Forelimb muscle (tissue), 1 donor: ENCODE measurements at places on chromosomes 13 and 19. TPM values are rescaled to one million over a fixed set of nuclear protein-coding genes. Genes with fewer than 3 reads are reported as not detected.

ZNF345 gene
- 8.8 TPM for polyA plus RNA-seq

HIF3A gene
- 330 TPM for polyA plus RNA-seq

VSTM1 gene
- polyA plus RNA-seq, result 0.19 TPM

MYH14 gene
- 53.2 TPM for polyA plus RNA-seq

SMIM44 gene
- not detected for polyA plus RNA-seq

SOHLH2 gene
- polyA plus RNA-seq, result 2.5 TPM

RCBTB1 gene
- polyA plus RNA-seq, result 18.3 TPM

NLRP7 gene
- not detected for polyA plus RNA-seq

CBY2 gene
- polyA plus RNA-seq, result not detected

CRX gene
- polyA plus RNA-seq, result 0.05 TPM

ZNF587B gene
- polyA plus RNA-seq, result 5.1 TPM

ETHE1 gene
- polyA plus RNA-seq, result 12.5 TPM

DNA sequence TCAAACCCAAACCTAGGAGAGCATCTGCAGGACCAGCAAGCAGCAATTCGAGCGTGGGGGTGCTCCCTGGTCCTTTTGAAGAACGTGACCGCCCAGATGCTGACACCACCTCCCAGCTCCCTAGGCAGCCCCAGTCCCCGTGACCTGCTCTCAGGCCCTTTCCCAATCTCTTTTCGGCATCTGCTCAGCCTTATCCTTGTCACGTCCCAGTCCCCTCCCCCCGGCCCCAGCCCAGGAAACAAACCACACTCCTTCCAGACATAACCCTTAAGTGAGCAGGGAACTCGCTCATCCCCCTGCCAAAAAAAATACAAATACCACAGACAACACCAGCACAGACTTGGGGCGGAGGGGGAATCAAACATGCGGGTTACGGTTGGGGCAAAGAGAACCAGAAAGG lies 3.3 kb downstream of the MLLT1 start:
- no peak for DNase-seq

- no peak for DNase-seq
Observed at GRCh38 chr13:41641961-41642360, 184.6 kb downstream of the RGCC start.

DNA sequence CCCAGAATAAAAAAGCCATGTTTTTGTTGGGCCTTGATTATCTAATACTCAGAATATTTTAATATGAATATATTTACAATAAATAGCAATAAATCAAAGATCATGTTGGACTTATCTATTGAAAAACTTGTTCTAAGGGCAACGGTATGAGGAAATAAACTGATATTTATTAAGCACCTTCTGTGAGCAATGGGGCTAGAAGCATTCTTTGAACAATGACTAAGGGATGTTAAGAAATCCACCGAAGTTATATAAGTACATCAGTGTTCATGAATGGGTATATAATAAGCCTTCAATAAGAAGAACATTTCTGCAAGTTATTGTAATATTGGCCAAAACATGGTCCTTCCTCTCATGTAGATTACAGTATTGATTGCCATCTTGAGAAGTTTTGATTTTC lies 221.8 kb downstream of the OXGR1 start:
- no peak for DNase-seq

DNA sequence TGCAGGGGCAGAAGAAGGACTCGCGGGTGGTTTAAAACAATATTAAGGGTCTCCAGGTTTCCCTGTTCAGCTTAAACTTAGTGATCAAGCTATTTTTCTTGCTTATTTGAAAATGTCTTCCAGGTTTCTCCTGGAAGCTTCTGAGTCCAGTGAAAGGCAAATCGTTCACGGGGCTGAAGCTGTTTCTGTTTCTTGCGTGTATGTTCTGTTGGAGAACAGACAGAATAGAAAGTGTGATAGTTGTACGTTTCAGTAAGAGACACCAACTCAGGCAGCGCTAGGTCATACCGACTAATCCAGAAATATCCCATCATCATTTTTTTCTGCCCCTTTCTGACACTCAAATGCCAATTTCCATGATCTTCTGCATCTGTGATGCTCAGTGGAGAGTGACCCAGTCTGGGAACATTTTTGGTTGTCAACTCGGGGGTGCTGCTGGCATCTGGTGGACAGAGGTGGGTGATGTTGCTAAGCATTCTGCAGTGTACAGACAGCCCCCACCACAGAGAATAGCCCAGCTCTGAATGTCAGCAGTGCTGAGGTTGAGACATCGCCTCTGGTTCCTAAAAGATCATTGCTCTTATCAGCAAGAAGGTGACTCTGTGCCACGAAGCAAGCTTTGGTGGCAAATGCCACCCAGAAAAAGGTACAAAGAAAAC lies 4.3 kb downstream of the KLF2 start:
- DNase-seq, result no peak

DNA sequence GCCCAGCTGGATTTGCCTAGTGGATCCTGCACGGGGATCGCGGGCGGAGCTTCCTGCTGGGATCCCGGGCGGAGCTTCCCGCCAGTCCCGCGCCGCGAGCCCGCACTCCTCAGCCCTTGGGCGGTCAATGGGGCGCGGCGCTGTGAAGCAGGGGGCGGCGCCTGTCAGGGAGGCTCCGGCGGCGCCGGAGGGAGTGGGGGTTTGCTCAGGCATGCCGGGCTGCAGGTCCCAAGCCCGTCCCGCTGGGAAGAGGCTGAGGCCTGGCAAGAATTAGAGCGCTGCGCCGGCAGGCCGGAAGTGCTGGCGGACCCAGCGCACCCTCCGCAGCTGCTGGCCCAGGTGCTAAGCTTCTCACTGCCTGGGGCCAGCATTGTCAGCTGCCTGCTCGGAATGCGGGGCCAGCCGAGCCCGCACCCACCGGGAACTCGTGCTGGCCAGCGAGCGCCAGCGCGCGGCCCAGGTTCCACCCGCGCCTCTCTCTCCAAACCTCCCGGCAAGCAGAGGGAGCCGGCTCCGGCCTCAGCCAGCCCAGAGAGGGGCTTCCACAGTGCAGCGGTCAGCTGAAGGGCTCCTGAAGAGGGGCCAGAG lies 119.6 kb downstream of the PRR20E start:
- DNase-seq, result no peak

- no peak for DNase-seq
Observed at GRCh38 chr13:102648046-102648445, 46.8 kb downstream of the METTL21C start.

GRCh38 chr13:101415358-101416174 lies 742 bp downstream of the NALCN start:
- no peak for DNase-seq

DNA sequence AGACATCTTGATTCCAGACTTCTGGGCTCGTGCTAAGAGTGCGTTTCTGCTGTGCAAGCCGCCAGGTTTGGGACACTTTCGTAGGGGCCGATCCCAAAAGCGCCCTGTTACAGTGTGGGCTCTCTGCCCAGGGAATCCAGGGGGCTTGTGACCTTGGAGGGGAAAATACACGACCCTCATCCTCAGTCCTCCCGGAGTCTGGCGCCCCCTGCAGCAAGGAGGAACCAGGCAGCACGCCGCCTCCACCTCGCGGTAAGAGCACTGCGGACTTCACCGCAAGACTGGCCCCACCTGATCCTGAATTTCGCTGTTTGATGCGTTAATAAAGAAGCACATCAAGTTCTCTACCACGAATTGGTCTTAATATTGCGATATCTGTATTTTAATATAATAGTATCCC lies 5.2 kb downstream of the POLRMT start:
- DNase-seq, result no peak

GRCh38 chr19:48442116-48443035 lies 3.4 kb upstream of the GRWD1 start:
- no peak for DNase-seq

GRCh38 chr13:63481334-63481733 lies 2065.7 kb upstream of the PCDH20 start:
- no peak for DNase-seq

DNA sequence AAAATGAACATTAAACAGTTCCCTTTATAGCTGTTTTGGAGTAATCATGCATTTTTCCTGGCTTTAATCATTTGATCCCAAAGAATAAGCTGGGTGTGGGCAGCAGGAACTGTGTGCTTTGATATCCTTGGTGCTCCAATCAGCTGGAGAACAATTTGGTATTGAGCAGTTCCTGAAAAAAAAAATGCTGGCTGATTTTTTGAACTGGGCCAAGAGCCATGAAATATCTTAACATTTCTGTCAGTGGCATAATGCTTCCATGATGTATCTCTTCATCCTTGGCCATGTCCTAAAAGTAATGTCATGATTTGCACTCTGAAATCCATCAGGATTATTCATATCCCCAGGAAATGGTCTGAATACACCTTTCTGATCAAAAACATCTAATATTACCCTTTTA lies 134.7 kb downstream of the LHFPL6 start:
- DNase-seq, result no peak

- DNase-seq, result no peak
Observed at GRCh38 chr19:52138983-52139251, 821 bp downstream of the ZNF616 start.

- no peak for DNase-seq
Observed at GRCh38 chr19:18609717-18610051, 3.0 kb upstream of the TMEM59L start.

DNA sequence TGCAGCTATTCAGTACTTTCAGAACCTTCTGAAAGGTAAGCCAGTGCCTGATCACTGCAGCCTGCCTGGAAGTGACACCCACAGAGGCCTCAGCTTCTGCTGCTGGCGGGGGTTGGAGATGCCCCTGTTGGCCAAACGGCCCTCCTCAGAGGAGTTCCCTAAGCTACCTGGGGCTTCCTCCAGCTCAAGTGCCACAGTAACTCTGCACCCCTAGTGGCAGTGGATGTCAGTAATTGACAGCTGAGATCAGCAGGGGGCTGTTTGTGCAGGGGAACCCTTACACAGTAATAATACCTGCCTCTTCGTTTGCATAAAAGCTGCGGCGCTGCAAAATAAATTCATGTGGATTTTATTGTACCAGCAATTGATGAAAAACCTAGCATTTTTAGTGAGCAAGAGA lies 28.9 kb downstream of the TDRD12 start:
- DNase-seq, result no peak

DNA sequence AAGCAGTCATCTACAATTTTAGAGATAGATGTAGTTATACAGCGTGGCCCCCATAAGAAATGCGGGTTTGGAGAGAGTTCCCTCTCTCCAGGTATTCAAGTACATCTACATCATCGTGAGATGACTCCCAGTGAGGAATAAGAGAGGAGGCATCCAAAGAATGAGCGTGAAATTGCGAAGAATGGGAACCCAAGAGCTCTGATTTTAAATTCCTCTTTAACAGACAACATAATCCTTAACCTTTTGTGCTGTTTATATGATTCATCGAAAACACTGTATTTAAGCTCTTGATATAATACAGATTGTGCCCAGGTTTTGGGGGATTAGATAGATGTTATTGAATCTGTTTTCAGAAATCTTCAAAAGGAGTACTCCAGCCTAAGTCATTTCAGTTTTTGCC lies 161.5 kb downstream of the COG6 start:
- no peak for DNase-seq

DNA sequence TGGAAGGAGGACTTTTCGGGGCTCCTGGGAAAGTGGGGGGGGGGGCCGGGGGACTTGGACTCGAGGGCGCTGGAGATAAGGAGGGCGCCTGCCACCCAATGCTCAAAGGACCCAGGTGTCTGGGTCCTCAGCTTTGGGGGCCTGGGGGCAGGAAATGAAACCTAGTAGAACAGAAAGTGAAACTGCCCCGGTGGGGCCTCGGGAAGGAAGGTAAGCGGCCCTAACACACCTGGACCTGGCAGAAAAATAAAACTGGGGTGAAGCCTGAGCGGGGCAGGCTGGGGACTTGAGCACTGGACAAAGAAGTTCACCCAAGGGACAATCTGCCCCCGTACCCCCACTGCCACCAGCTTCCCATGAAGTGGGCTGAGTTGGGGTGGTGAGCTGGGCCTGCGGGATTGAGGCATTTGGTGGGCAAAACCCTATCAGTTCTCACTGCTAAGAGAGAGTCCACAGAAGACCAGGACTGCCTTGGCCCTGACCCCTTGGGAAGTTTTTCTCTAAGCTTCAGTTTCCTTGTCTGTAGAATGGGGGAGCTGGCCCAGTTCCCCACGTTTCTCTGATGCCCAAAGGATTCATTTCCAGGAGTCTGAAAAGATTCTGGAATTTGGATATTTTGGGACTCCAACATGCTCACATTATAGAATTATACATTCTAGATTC lies 2.3 kb downstream of the PRKD2 start:
- DNase-seq, result no peak

- no peak for DNase-seq
Observed at GRCh38 chr13:59182241-59182640, 981.5 kb downstream of the DIAPH3 start.

GRCh38 chr13:30403456-30403855 lies 18.8 kb upstream of the UBE2L5 start:
- DNase-seq, result no peak

DNA sequence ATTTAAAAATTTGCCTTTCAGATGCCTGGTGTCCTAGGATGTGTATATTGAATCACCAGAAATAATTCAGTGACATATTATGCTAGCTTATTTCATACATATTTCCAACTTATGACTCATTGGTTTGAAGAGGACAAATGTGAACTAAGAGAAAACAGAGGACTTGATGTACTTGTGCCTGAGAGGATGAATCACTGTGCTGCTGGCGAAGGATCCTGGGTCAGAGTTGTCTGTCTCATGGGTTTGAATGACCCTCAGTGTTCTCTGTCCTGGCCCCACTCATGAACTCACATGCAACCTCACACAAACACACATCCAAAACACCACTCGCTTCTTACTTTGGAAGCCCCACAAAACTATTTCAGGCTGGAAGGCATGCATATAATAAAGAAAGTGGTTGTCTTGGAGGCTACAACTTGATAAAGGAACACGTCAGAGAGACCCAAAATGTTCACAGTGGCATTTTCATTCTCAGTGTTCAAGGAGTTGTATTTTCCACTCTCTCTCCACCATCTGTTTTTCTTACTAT lies 129.0 kb upstream of the SPRY2 start:
- peak; percentile 77 for DNase-seq
